ENCODE measurements at places on chromosomes 11 and 22. TPM values are rescaled to one million over a fixed set of nuclear protein-coding genes. Genes with fewer than 3 reads are reported as not detected.

Gene TESMIN
- total RNA-seq = not detected

Gene LRP5
- 27.6 TPM for total RNA-seq

Gene SORL1
- 10.2 TPM for total RNA-seq

Gene MS4A13
- not detected for total RNA-seq

All from smooth muscle cell of bladder (primary cell).